ENCODE measurements at places on chromosomes 1 and 21.
A peak's percentile ranks its signal among the peaks of the same experiment; 100 is the strongest.

- DNase-seq = peak; percentile 19
Measured at GRCh38 chr1:3457910-3458883, 3.7 kb downstream of the ARHGEF16 start.

GRCh38 chr1:209556162-209556690 lies 27.3 kb upstream of the CAMK1G start:
- no peak for DNase-seq

DNA sequence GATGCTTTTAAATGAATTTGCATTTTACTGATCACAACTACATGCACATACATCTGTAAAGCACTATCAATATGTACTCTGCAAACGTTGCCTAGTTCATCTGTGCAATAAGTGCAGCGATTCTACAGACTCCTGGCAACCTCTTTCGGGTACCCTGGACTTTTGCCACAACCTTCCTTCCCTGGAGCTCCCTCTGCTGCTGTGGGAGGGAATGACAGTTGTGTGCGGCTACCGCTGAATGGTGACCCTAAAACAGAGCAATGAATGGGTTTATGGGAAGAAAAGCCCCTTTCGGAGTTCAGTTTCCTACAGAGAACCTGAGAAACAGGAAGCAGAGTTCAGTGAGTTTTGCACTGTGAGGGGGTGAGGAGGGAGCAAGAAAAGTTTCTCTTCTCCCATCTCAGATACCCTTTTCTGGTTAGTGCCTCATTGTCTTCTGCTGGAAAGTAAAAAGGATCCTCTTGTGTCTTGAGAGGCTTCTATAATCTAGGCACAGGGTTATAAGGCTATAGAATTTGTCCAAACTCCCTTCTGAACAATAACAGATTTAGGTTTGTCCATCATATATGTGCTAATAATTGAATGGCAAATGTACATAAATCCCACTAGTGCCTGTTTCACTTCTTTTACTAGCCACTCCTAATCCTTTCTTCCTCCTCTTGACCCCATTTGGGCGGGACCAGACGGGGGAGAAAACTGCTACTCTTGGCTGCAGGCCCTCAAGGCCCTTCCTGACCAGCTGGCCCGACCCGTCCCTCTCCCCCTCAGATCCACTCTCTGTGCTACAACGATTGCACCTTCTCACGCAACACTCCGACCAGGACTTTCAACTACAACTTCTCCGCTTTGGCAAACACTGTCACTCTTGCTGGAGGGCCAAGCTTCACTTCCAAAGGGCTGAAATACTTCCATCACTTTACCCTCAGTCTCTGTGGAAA lies 19.8 kb upstream of the SARS1 start:
- DNase-seq = peak; percentile 43

DNA sequence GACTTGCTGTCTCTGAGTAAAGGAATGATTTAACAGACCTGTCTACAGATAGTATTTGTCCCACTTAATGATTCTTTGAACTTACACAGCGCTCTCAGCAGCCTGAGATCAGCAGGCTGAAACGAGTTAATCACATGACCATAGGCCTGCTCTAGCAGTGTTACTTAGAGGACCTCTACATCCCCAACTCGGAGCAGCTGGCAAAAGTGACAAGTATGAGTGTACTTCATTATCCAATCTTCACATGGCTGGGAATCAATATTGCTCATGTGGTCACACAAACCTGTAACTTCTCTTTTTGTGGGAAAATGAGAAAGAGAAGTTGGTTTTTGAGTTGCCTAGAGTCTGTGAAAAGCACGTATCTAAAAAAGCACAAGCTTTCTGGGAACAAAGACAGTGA lies 11.4 kb upstream of the ATP13A2 start:
- no peak for DNase-seq

DNA sequence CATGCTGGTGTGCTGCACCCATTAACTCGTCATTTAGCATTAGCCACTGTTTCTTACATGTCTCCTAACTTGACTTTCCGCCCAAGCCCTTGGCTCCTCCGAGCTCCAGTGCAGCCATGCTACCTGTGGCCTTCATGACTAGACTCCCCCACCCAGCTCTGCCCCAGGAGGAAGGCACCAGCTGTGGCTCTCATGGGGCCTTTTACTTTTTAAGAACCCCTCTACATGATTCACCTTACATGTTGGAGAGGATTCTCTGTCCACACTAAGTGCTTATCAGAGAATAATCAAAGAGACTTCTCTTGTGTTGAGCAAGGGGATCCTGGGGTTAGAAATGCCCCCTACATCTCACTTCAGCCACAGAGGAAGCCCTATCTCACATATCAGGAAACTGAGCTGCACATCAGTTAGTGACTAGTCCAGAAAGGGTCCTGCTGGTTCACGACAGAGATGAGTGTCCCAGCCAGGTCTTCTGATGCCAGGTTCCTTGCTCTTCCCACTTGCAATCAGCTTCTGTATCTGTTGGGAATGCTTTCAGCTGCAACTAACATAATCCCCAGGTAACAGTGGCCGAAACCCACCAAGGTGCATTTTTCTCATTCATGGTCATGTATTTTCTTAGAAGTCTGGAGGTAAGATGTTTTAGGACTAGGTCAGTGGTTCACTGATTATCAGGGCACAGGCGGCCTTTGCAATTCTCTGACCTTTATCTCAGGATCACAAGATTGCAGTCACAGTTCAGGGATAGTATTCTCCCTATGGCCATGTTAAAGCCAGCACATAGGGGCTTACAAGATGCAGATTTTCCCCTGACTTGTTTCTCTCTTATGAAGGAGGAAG lies 45.9 kb downstream of the KLHDC7A start:
- no peak for DNase-seq

- no peak for DNase-seq
Measured at GRCh38 chr1:180614730-180615129, 17.1 kb upstream of the XPR1 start.

- no peak for DNase-seq
Measured at GRCh38 chr1:82116105-82116504, 315.4 kb downstream of the ADGRL2 start.

DNA sequence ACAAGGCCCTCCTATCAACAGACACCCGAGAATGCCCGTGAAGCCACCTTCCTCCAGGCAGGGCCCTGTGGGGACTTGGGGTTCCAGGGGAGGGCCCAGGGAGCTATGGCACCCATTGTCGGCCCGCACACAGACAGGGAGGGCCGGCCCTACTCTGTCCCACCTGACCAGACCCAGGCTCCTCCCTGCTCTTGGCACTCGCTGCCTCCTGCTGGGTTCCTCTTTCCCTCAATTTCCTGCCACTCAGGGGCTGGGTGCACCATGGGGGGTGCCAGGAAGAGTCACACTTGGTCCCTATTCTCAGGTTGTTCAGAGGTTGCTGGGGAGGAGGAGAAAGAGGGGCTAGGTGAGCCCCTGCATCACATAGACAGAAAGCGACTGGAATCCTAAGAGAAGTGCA lies 8.0 kb upstream of the OXCT2 start:
- no peak for DNase-seq

DNA sequence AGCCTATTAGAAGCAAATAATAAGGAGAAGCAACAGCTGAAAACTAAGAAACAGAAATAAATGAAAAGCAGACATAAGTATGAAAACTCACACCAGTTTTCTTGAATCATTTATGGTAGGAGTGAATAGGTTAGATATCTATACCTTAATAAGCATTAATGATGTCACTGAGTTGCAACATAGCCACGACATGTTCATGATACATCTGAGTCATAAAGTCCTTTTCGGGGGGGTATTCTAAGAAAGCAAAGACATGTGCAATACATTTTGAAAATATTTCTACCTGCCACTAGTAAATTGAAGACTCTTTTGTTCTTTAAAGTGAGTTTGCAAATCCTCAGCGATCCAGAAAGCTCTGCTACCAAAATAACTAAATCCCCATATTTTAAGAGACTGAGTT lies 7.2 kb downstream of the CD34 start:
- DNase-seq = no peak

All from kidney tubule cell (primary cell).